Occipital lobe (tissue), 3 donors: ENCODE measurements at places on chromosomes 3 and 15. TPM values are rescaled to one million over a fixed set of nuclear protein-coding genes. Genes with fewer than 3 reads are reported as not detected.

DNA sequence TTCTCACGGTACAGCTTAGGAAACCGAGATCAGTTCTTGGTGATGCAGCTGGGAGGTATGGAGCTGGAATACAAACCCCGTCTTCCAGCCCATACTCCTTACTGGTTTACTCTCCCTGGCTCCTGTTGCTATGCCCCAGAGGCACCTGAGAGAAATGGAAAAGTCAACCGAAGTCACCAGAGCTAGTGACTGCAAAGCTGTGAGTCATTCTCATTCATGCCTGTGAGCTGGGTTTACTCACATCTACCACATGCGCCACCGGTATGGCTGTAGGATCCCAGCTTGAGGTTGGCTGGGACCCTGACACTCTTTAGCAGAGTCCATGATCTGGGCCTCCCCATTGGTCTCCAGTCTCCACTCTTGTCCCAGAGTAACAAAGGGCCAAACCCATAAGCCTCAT lies 111.5 kb upstream of the ETV5 start:
- no peak for DNase-seq

GRCh38 chr15:70788114-70789049 lies 25.0 kb upstream of the UACA start:
- no peak for DNase-seq

DNA sequence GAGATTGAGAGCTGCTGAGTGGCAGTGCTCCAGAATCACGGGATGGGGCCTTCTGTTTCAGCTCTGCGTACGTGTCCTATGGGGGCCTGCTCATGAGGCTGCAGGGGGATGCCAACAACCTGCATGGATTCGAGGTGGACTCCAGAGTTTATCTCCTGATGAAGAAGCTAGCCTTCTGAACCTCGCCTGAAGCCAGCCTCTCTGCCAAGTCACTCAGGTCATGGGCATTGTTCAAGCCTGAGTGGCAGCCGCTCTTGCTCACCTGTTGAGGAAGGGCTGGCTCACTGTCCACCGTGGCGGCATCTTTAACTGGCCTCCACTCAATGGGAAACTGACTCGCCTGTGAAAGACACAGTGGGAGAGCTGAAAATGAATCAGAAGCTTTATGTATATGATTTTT lies 6.6 kb downstream of the POLR2H start:
- DNase-seq, result no peak

DNA sequence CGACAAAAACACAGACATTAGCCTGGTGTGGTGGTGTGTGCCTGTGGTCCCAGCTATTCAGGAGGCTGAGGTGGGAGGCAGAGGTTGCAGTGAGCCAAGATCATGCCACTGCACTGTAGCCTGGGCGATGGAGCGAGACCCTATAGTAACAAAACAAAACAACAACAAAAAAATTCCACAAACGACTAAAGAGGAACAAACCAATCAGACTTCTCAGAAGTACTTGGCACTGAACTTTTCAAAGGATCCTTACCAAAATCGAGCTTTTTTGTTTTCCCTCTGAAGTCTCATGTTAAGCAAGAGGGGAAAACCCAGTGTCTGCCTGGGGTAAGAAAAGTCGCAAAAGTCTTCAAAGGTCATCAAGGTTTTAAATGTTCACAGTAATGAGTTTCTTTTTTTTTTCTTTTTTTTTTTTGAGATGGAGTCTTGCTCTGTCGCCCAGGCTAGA lies 30.1 kb upstream of the TFRC start:
- no peak for DNase-seq

- no peak for DNase-seq
These were observed 212.0 kb upstream of the ALCAM start for GRCh38 chr3:105154692-105155091.

Gene CLRN1
- not detected for total RNA-seq

GRCh38 chr3:3286014-3286413 lies 106.5 kb upstream of the CRBN start:
- no peak for DNase-seq

DNA sequence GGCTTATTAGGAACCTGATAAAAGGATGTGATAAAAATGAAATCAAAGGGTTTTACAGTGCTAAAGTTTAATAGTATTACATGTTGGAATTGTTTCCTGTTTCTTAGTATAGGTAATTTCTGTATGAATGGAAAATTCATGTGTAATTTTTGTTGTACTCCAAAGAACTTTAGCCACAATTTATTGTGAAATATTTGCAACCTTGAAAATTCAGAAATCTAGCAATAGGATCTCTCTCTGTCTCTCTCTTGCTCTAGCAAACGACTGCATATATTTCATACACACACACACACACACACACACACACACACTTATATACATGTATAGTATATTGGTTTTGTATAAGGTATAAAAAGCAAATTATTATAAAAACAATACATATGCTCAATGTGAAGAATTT lies 59.6 kb downstream of the PIAS1 start:
- DNase-seq, result no peak

Gene SPATA12
- total RNA-seq, result not detected

Gene IGSF11
- total RNA-seq, result 11.9 TPM

DNA sequence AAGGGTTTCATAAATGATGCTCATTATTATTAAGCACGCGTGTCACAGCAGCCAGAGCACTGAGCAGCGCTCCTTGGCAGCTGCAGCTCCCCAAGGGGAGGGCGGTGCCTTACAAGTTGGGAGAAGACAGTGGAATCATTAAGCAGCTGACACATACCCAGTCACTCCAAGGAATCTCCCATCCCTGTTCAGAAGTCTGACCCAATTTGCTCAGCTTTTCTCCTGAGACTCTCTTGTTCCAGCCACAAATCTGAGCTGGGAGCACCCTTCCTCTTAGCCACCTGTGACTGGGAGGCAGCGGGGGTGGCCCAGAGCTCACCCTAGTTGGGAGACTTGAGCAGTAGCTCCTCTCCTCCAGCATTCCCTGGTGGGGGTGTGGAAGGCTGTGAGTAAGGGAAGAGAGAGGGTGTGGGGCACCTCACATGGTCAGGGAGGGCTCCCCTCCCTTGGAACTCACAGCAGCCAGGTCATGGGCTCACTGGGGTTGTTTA lies 64.3 kb downstream of the DUT start:
- DNase-seq, result no peak

- no peak for DNase-seq
These were observed 123.4 kb downstream of the ABI3BP start for GRCh38 chr3:100869787-100870186.

Gene MORC1
- 0.31 TPM for total RNA-seq
